ENCODE measurements at places on chromosomes 13 and 19.

DNA sequence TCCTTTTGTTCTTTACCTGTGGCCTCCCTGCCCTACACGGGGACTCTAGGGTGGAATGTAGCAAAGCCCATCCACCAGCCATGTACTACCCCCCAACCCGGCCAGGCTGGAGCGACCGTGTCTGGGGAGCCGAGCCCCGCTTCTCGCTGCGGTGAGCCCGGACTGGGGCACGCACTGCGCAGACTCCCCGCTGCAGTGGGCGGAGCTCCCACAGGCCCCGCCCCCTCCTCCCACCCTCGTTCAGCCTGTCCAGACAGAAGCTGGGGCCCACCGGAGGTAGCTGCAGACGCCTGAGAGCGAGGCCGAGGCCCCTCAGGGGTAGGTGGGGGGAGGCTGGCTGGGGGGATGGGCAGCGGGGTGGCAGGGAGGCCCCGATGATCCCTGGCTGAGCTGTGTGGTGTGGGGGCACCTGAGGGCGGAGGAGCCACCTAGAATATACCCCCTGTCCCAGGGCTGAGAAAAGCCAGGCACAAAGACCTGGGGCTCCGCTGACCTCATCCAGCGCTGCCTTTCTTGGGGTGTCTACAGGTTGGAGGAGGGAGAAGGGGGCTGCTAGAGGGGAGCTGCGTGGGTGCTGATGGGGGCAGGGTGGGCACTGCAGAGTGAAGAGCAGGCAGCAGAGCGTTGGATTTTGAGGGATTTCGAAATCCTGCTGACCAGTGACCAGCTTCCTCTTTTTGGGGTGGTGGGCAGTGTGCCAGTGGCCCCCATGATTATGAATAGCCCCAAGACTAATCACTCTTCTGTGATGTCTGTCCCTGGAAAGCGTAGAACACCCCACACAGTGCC is 17.3 kb downstream of the PLD3 start:
- DNase-seq: peak; percentile 66

- no peak for DNase-seq
Measured at GRCh38 chr13:50916701-50917184, 7.2 kb downstream of the RNASEH2B start.

DNA sequence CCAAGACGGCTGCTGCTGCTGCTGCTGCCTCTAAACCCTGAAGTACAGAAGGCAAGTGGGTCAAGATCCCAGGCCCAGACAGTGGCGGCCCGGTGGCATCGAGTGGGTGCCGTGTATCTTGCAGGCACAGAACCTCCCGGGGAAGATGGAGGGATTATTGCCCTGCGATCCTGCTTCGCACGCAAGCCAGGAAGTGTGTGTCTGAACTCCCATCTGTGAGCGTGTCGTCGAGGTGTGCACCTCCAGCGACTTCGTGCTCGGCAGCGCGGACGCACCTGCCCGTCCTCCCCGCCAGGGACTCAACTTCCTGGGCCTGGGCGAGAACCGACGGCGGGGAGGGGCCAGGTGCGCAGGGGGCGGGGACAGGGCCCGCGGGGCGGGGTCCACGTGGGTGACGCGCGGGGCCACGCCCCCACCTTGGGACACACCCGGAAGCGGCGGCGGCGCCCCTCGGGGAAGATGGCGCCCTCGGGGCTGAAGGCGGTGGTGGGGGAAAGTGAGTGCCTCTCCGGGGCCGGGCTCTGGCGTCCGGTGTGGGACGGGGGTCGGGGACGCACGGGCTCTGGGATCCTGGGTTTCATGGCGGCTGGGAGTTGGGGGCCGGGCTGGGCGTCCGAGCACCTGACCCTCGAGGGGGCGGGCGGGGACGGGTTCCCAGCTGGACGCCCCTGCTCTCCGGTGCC is at the start of gene STXBP2:
TSS of gene STXBP2 (plus strand) at position 420 of the 683 bp plus-strand sequence. CDS start at position 460, 40 bp downstream.
- peak; percentile 89 for DNase-seq

- peak; percentile 79 for DNase-seq
Measured at GRCh38 chr19:57632987-57633831, at the start of gene ZNF211. Gene ZNF211, plus strand, starts transcription at chr19:57633168. Its CDS starts 179 bp downstream, at chr19:57633347.

- no peak for DNase-seq
Measured at GRCh38 chr13:91381371-91381770, 17.1 kb upstream of the GPC5 start.

GRCh38 chr13:98411013-98411412 is 165.9 kb downstream of the STK24 start:
- DNase-seq: no peak

DNA sequence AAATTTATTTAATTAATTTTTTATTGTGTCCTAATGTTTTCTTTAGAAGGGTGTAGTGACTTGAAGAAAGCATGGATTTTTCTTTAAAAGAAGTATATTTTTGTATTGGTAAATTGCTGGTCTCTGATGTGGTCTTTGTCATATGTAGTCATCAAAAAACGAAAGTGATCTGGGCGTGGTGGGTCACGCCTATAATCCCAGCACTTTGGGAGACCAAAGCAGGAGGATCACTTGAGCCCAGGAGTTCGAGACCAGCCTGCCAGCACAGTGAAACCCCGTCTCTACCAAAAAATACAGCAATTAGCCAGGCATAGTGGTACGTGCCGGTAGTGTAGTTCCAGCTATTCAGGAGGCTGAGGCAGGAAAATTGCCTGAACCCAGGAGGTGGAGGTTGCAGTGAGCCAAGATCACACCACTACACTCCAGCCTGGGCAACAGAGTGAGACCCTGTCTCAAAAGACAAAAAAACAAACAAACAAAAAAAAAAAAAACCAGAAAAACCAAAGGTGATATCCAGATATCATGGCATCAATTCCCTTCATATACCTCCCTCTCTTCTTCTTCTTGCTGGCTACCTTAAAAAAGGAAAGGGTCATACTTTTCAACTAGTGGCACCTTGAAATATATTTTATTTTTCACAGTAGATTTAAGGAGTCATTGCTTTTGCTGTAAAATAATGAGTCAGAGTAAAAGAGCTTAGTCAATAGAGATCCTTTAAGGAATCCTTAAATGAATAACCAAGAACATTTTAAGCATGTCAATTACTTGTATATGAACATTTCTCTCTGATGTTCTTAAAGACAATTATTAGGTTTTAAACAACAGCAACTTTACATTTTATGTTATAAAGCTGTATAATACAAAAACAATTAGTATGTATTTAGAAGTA is 19.9 kb downstream of the KCTD4 start:
- DNase-seq: no peak

- no peak for DNase-seq
Measured at GRCh38 chr19:54026656-54027055, 35.2 kb downstream of the CACNG6 start.

DNA sequence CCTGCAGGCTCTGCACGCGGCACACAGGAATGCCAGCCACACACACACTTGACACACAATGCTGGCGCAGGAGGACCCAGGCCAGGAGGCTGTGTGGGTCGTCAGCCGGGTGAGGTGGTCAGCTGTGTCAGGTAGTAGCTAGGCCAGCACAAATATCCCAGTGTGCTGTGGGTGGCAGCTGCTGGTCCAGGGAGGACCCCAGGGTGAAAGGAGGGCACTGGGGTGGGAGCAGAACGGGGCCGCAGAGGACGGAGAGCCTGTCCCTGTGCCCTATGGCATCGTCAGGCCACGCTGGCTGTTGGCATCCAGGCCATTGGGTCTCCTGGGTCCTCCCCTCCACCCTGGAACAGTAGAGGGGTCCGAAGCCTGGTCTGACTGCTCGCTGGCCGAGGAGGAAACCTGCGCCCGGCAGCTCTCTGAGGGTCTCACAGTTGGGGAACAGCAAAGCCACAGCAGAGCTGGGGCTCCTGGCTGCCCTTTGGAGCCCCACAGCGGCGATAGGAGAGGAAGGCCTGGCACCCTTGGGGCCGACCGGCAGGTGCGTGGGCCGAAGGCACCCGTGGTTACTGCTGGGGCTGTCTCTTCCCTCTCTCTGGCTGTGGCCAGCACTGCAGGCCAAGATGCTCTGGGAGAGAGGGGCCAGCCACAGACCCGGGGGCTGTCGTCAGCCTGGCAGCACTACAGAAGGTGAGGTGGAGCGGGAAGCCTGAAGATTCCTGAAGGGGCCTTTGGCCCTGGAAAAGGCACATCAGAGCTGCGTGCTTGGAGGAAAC is 27.3 kb downstream of the C13orf46 start:
- no peak for DNase-seq

DNA sequence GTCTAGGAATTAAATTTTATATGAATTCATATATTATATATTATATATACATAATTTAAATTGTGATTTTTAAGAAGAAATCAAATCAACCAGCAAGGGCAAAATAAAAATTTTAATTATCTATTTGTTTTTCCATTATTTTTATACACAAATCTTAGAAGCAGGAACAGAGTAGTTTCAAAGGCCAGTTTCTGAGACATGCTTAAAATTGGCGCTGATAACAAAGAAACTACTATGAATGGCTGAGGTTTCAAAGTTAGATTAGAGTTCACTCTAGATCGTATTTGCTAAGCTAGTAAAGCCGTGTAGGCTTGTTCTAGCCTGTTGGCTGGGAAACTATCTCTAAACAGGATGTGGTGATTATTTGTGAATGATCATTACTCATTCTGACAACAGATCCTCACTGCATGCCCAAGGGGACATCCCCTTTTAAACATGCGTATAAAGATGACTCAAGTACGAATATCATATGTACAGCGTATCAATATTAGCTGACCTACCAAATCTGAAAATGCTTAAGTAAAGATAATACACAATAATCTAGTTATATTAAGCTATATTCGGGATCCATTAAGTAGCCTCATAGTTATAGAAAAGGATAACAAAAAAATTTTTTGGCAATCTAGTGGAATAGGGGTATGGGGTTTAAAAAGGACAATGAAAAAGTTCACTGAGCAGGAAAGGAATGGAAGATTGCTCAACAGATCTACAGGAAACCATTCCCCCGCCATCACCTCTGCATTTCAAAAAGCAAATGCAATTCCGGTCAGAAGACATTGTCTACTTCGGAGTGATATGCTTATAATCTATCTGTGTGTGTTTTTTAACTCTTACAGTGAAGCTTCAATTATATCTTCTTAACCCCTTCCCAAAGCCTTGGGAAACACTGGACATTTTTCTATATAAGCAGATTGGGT is 150.1 kb downstream of the SHISA2 start:
- no peak for DNase-seq

DNA sequence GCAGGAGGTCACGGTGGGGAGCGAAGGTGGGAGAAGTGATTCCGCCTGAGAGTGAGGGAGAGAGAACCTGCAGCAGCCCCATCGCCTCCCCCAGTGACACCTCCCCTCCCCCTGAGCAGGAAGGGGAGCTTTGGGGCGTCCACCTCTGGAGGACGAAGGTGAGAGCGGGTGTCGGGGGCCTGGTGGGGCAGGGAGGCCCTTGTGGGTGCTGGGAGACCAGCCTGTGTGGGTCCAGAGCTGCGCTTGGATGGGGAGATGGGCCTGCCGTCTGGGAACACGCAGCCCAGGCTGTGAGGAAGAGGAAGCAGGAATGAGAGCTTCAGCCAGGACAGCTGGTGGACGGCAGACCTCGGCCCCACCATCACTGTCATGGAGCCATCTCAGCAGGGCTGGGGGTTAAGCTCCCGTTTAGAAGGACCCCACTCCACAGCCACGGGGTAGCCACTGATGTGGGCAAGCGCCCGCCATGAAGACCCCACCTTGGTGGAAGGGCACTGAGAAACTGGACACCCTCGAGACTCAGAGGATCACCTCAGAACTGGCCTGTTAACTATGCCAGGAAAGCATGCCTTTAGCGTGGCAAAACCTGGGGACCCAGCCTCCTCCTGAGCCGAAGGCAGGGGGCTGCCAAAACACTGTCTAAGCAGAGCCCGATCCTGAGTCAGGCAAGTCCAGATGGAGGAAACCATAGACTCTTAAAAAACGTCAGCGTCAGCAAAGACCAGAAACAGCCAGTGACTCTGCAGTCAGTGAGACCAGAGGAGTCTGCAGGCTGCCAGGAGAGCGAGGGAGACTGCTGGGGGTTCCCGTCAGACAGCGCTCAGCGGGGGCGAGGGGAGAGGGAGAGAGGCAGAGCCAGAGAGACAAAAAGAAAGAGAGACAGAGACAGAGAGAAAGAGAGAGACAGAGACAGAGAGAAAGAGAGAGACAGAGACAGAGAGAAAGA is 6.4 kb upstream of the PROZ start:
- DNase-seq: peak; percentile 34

- peak; percentile 79 for DNase-seq
Measured at GRCh38 chr19:17209126-17210036, 5.8 kb upstream of the USE1 start.

GRCh38 chr19:7515645-7516151 is at the start of gene ZNF358:
Gene ZNF358, plus strand, starts transcription at chr19:7516103. Its CDS starts 3,140 bp downstream, at chr19:7519243.
- DNase-seq: no peak

Data from hematopoietic multipotent progenitor cell treated with erythropoietin and hydrocortisone succinate and interleukin-3 and kit ligand, for 17 days (in vitro differentiated cells).